GM12892 (cell line): ENCODE measurements at places on chromosomes 12 and 14.
A peak's percentile ranks its signal among the peaks of the same experiment; 100 is the strongest.

DNA sequence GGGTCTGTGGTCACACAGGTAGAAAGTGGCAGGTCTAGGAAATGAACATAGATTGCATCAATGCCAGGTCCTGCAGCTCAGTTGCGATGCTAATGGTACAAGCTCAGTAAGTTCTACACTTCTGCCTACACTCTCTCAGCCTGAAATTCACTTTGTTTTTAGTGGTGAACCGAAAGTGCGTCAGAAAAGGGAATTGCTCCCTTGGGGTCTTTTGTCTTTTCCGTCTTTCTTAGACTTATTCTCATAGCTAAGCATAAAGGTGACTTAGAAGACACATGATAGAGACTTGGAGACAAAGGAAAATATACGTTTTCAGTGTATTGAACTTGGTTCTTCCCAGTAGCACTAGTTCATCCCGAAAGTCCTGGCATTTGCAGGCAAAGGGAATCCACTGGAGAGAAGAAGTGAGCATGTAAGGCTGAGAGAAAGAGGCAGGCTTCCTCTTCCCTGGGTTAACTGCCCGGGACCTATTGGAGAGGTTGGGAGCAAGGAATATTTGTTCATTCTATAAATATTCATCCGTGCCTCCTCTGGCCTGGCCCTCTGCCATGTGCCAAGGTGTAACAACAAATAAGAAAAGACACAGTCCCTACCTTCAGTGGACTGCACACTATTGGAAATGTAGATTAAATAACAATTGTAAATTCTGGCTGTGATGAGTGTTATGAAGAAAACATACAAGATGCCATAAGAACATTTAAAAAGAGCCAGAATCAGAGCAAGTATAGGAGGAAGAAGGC is 785.8 kb downstream of the MED13L start:
- no peak for DNase-seq

GRCh38 chr12:108568338-108569154 is 6.2 kb downstream of the ISCU start:
- DNase-seq = no peak

DNA sequence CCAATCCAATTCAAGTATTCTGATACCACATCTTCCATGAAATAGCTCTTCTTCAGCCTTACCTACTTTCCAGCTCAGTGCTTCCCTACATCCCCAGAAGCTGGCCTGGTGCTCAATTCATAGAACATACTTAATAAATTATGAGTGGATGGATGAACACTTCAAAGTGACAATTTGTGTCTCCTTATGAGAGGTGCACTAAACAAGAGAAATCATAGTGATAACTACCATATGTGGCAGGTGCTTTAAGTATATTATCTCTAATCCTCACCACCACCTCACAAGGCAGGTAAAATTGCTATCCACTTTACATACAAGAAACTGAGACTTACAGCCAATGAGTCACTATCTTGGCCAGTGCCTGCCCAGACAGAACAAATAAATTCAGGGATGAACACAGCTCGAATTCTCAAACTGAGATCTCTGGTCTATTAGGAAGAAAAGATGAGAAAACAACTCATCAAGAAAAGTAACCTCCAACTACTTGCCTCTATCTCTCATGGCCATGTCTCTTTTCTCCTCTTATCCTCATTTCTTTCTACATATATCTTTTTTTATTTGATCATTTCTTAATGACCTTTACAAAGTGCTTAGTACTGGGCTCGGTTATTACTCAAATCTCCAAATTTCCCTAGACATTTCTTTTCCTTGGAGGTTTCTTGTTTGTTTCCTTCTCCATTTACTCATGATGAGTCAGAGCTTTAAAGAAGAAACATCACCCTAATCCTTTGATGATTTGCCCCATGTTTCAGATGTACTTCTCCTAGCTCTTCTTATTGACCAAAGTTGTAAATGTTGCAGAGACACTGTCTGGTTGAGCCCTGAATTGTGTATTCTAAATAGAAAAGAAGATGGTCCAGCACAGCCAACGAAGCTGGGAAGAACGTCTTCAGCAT is 161.5 kb downstream of the RPS29 start:
- no peak for DNase-seq

DNA sequence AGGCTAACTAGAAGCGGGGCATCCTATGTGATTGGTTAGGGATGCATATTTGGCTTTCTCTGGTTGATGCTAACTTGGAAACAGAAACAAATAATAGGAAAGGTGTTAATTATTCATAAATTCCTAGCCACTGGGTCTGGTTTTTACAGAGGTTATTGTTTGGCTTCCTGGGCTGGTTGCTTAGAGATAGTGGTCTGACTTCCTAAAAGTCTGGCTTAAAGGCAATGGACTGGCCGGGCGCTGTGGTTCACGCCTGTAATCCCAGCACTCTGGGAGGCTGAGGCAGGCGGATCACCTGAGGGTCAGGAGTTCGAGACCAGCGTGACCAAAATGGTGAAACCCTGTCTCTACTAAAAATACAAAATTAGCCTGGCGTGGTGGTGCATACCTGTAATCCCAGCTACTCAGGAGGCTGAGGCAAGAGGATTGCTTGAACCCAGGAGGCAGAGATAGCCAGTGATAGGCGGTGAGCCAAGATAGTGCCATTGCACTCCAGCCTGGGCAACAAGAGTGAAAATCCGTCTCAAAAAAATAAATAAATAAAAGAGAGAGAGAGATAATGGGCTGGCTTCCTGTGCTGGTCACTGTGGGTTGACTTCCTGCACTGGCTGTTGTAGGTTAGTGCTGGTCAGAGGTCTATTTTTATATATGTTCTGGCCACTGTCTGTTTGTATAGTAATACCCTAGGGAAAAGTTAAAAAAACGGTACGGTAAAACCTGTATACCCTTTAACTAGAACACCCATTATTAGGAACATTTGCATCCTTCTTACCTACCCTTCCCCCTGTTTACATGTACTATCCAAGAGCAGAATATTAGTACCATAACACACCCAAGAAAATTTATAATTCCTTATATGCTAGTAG is 24.1 kb downstream of the OR6S1 start:
- no peak for DNase-seq

GRCh38 chr12:65882486-65882885 is 58.2 kb downstream of the HMGA2 start:
- DNase-seq = no peak

DNA sequence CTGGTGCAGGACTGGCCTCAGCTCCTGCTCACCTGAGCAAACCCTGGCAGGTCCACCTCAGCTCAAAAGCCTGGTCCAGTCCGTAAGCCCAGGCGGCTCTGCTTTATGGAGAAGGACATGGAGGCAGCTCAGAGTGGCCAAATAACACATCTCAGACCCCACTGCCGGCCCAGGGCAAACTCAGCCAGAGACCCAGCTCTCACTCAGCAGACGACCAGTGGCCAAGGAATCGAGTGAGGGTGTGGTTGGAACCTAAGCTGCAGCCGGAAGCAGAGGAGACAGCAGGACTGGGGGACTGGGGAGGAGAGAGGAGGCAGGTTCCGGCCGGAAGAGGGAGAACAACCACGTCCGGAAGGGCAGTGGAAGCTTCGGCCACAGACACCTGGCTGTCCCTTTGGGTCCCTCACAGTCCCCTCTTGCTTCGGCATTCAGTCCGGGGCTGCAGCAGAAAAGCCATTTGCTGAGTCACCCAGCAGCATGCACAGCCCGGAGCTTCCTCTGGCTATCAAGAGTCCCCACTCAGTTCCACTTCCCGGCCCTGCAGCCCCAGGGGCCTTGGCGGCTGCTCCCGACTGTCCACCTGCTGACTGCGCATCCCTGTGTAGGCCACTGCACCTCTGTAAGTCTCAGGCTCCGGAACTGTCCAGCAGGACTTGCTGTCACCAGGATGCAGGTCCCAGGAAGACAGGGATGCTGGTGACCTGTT is 104.0 kb downstream of the CALM1 start:
- no peak for DNase-seq

DNA sequence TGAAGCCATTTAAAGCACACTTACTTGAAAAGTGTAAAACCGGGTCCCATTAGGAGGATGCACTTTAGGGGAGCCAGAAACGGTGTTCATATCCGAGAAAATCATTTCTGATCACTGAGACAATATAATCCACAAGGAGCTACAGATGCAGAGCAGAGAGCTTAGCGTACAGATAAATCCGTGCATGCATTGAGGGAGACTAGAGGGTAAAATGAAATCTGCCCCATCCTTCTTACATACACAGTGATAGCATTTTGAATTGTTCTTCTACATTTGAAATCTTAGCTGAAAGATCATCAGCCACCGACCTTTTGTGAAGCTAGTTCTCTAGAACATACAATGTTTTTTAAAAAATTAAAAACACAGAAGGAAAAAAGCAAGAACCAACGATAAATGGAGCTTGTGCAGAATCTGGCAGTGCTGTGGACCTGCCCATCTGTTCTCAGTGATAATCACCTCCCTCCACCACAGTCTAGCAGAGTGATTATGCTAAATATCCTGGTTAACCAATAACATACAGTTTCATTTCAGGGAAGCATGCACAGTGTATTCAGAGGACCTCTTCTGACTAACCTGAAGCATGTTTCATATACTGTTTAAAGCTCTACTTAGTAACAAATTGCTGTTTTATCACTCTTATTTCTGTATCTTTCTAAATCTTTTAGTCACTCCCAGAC is 161.1 kb downstream of the PPFIA2 start:
- DNase-seq = no peak

DNA sequence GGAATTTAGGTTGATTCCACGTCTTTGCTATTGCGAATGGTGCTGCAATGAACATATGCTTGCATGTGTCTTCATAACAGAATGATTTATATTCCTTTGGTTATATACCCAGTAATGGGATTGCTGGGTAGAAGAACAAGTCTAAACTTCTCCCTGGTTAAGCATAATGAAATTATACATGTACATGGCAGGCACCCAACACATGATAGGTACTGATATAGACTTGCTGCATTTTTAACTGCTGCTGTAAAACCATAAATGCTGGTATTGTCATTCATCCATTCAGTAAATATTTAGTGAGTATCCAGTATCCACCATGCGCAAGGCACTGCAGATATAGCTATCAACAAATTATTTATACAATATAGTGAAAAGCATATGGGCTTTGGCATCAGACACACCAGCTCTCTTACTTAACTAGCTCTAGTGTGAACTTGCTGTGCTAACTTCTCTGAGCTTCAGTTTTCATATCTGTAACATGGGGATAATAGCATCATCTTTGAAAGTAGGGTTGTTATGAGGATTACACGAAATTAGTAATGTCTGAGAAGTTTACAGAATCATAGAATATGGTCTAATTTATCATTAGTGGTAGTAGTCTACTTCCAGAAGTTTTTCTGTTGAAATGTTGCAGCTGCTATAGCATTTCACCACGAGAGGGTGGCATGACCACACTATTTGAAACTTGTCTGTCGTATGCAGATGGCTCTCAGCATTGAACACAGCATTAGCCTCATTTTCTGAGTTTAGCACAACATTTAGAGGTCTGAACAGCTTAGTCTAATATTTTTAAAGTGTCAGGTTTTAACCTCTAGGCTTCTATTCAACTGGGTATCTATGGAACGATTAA is 32.0 kb upstream of the SEL1L start:
- no peak for DNase-seq

DNA sequence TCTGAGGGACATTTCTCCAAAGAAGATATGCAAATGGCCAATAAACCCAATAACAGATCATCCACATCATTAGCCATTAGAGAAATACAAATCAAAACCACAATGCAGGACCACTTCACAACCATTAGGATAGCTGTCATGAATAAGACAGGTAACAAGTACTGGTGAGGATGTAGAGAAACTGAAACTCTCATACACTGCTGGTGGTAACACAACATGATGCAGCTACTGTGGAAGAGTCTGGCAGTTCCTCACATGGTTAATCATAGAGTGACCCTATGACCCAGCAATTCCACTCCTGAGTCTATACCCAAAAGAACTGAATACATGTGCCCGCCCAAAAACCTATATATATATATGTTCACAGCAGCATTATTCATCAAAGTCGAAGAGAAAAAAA is 39.0 kb downstream of the TTC9 start:
- DNase-seq = no peak

DNA sequence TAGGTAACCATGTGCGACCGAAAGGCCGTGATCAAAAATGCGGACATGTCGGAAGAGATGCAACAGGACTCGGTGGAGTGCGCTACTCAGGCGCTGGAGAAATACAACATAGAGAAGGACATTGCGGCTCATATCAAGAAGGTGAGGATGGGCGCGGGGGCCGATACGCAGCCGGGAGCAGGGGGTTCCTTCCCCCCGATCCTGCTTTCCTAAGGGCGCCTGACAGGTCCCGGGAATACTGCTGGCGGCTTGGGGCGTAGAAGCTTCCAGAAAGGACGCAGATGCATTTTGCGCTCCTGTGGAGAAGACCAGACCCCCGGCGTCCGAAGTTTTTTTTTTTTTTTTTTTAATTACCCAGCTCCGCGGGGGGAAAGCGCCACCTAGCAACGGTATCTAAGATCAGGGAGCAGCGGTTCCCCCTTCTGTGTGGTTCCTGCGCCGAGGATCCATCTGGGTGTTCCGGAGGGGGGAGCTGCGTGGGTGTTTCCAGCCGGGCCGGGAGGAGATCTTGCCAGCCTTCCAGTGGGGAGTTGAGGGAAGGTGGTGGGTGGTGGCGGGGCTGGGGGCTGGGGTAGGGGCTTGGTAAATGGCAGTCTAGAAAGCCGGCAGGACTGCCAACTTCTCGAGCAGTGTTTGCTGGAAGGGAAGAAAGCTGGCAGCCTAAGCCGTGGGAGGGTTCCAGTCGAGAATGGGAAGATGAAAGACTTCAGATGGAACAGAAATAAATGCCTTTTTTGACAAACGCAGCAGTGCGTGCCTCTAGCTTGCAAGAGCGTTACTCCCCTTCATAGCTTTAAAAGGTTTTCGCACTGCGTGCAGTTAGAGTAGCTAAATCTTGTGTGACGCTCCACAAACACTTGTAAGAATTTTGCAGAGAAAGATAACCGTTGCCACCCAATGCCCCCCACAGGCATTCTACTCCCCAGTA is 764 bp downstream of the DYNLL1 start:
- DNase-seq = peak; percentile 50

DNA sequence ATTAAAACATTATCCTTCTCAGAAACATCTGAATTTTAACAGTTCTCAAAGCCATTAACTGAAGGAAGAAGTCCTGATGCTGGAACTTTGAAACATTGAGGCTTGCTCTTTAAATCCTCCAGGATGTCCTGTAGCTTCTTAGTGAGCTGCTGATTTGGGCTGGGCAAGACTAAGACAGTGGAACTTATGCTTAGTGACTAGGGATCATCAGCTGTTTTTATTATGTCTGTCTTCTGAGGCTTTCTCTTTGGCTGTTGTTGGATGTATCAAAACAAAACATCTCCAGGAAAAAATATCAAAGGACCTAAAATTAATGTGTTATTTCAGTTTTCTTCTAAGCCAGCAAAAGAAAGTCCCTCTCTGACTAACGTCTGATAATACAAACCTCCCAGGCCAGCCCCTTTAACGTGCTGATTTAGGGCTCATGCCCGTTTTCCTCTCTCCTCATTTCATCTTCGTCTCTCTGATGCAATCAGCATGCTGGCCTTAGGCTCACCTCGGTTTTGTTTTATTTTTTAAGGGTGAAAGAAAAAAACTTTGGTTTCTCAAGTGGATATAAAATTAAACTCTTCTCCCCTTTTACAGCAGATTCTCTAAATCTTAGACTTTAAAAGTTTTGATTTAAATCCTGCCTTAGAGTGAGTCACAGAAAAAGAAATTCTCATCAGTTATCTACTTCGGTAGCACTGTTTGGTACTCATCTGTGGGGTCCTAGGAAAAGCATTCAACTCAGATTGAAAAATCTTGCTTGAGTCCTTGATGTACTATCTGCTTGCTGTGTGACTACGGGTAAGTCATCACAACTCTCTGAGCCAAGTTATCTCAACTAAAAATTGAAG is 106.2 kb upstream of the CCDC91 start:
- DNase-seq = no peak
